Aorta (tissue), 5 donors: ENCODE measurements at places on chromosomes 4 and X. TPM values are rescaled to one million over a fixed set of nuclear protein-coding genes. Genes with fewer than 3 reads are reported as not detected.

- H3K4me3 ChIP-seq: no peak overlapping the region
- H3K27me3 ChIP-seq: no peaks in the 10 kb centered on the region
- H3K4me1 ChIP-seq: no peaks in the 10 kb centered on the region
- no peak for DNase-seq
- no peak overlapping the region for H3K27ac ChIP-seq
Measured at GRCh38 chrX:51975811-51976210, 82.4 kb downstream of the MAGED1 start.

The TBX22 gene
- not detected for polyA plus RNA-seq

GRCh38 chr4:10664408-10664807, 20.2 kb downstream of the CLNK start:
- DNase-seq: peak; percentile 77
- no peaks in the 10 kb centered on the region for H3K36me3 ChIP-seq
- no peaks in the 10 kb centered on the region for H3K27me3 ChIP-seq

DNA sequence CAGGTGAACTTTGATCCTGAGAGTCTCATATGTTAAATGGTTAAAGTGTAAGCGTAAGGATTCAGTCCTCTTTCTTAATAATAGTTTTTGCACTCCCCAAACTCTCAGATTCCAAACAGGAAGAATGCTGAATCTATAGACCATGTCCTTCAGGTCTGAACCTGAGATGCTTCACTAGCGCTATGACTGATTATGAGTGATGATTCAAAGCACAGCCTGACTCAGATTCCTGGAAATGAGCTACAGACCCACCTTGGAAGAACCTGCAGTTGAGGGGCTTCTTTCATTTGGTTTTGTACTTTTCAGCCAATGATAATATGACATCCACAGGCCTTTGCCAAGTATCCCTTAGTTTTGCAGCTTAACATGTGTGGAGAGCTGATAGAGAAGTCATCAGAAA, 1.4 kb downstream of the EDNRA start:
- no peaks in the 10 kb centered on the region for H3K27me3 ChIP-seq
- no peaks in the 10 kb centered on the region for H3K36me3 ChIP-seq
- DNase-seq: no peak
- H3K4me1 ChIP-seq: peaks cover 13% of the 10 kb centered on the region

The TIGD4 gene
- not detected for polyA plus RNA-seq

The MAGEA10 gene
- not detected for polyA plus RNA-seq
